Karpas-422 (cell line): ENCODE measurements at places on chromosomes 1 and 21.

- DNase-seq: peak; percentile 49
Observed at GRCh38 chr1:87334351-87335174, 5.9 kb downstream of the LMO4 start.

DNA sequence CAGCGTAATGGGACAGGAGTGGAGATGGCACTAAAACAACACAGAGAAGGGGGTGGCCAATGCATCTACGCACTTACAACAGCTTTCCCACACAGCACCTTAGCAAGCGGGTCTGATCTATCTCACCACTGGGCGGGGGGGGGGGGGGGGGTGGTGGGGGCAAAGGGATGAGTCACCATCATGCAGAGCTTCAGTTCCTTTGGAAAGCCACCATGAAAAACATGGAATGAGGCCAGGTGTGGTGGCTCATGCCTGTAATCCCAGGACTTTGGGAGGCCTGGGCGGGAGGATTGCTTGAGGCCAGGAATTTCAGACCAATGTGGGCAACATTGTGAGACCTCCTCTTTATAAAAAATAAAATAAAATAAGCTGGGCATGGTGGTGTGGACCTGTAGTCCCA lies 47.2 kb downstream of the KLHDC7A start:
- no peak for DNase-seq

- DNase-seq: no peak
Observed at GRCh38 chr1:174008269-174008668, 13.9 kb downstream of the RC3H1 start.

DNA sequence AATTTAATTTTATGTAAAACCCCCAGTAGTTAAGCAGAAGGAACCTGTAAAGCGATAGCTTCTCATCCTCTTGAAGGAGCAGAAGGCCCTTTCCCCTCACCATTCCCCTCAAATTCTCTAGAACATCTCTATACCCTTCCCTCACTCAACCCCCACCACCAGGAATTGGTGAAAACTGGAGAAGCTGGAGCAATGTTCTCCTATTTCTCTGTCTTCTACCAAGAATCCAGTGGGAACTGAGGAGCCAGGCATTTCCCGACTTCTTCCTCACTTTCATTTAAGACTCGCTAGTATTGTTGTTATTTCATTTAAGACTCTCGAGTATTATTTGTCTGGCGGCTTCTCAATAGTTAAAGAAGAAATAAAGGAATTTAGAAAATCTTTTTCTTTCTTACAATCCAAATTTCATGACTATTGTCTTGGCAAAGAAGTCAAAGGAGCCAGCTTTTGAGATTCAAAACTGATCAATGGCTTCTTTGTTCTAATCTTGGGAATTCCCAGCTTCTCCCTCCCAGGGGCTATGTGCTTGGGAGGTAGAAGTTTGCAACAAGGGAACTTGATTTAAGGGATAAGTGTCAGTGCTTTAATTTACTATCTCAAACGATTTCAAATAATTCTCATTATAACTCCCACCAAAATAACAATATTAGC lies 253.3 kb upstream of the ADGRL2 start:
- DNase-seq: no peak

DNA sequence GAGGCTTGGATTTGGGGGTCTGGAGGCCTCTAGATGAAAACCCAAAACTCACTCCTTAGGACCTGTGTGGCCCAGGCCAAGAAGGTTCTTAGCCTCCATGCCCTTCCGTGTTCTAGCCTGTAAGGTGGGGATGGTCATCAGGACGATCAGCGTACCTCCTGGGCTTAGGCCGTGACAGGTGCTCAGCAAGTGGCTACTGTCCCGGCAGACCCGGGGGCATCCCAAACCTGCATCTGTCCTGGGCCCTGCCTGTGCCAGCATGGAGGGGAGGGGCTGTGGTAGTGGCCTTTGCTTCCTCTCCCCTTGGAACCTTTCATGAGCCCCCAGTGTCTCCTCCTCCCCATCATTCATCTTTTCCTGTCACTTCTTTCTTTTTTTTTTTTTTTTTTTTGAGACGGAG lies 22.7 kb upstream of the TRAPPC10 start:
- no peak for DNase-seq

DNA sequence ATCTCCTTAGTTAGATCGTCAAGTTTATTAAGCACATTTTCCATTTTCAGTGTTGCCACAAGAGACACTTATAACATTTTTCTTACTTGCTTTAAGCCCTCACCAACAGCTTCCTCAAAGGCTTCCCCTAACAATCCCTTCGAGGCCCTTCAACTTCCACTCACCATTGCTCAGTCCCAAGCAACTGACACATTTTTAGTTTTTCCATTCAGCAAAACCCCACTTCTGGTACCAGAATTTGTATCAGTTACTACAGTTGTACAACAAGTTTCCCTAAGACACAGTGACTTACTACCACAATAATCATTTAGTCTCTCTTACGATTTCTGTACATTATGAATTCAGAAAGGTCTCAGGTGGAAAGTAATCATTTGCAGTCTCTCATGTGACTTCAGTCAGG lies 276.8 kb upstream of the PKN2 start:
- no peak for DNase-seq

DNA sequence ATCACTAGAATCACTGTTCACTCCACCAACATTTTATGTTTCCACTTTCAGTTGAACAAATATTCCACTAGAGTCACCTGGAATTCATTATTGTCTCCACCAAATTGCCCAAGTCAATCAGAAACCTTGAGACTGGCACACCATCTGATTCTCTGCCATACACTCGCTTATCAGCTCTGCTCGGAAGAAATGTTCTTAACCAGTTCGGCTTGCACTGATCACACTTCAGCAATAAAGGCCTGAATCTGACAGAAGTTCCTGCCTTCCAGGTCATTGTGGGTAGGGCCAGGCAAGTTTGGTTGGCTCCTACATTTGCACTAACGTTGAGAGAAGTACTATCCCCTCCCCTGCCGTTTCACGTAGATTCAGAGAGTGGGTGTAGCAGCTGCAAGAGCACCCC lies 10.0 kb downstream of the TPM3 start:
- no peak for DNase-seq

DNA sequence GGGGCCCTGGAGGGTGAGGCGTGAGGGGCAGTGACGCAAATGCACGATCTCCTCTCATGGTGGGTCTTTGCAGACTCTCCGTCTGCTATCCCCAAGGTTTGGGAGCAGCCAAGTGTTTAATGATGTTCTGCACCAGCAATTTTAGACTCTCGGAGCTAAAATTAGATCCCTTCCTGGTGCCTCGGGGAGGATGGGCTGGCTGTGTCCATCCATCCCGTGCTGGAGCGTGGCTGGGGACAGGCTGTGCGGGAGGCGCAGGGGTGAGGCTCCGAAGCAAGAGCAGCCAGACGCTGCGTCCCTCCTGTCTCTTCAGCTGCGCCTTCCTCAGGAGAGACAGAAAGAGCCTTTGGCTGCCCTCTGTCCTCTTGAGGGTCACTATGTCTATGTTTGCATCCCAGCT lies 387.6 kb downstream of the CAMTA1 start:
- no peak for DNase-seq

DNA sequence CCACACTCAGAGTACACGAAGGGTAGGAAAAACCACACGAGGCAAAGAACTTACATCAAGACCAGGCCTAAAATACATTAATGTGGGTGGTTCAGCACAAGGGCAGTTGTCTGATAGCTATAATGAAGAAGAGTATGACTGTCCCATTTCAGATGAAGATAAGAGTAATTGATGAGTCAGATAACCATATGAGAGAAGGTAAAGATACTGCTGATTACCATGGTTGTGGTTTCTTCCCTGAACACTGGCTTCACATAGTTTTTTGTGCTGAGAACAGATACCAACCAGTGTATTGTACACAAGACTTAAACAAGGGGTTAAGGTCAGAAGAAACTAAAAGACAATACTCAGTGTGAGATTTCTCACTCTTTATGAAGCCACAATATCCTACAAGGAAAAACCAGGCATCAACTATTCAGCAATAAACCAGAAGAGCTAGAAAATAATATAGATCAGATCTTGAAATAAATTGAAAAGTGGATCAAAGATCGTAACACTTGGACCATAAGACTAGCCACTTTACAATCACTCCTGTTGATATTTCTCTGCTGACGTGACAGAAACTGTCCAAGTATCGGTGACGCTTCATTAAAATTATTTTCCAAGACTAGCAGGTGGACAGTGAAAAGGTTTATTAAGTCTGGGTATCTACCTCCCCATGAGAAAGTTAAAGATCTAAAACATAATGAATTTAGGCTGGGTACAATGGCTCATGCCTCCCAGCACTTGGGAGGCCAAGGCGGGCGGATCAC lies 28.6 kb downstream of the PUM1 start:
- DNase-seq: no peak

DNA sequence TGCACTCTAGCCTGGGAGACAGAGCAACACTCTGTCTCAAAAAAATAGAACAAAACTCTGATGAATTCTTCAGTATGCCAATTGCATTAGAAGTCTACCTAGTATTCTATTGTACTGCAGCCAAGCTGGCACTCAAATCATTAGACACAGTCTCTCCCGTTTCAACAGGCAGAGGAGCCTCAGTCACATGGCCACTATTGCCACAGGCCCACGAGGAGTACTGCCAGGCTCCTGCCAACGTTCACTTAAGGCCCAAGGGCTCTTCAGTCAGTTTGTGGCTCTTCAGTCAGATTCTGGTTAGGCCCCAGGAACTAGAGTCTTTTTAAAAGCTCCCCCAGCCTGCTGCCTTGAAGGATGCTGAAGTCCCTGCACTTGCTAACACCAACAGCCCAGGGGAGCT lies 73.4 kb downstream of the SH3BGR start:
- DNase-seq: no peak

DNA sequence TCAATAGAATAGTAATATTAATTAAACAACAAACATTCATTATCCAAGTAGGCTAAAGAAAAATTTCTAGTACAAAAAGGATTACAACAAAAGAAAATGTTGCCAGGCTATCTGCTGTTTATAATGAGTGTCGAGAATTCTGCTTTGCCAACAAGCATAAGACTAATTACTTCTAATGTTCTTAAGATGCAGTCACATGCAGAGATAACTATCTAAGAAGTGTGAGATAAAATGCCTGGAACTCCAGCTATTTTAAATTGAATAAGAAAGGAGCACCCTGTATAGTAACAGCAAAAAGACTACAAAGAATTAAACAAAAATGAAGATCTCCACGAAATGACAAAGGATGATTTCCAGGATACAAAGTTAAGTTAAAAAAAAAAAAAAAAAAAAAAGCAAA lies 59.9 kb downstream of the APP start:
- no peak for DNase-seq

- no peak for DNase-seq
Observed at GRCh38 chr1:74478979-74479378, 33.4 kb downstream of the LRRC53 start.

DNA sequence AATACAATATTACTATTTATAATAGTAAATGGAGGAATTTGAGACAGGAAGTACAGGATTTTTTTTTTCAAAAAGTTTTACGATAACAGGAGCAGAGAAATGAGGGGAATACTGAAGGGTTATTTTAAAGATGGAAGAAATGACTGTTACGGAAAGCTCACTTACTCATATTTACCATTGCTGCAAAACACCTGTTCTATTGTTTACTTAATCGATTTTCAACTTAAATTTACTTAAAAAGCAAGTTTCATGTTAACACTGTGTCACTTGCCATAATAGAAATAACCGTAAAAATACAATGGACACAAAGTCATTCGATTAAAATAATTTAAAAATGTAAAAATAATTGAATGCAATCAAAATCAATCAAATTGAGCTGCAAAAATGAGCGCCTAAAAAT lies 3.4 kb upstream of the EXO1 start:
- DNase-seq: no peak
